Activated gamma-delta T cell treated with Interleukin-2 at 50 U/mL for 16 hours (primary cell): ENCODE measurements at places on chromosomes 12 and 14.

DNA sequence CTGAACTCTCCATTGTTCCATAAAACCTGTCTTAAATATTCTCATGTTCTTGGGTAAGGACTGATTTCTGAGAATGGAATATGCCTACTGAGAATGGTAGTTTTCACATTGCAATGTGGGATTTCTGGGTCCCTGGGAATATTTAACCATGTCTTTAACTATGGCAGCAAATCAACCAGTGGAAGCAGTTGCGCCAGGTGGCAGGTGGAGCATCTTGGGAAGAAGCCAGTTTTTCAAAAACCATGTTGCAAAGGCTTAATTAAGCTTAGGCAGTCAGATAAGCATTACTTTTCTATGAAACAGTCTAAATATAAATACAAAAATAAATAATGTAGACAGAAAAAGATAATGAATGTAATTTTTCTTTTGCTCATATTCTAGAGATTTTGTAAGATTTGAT, 448.1 kb downstream of the ADAMTS20 start:
- no peak for DNase-seq

GRCh38 chr14:102344485-102344884, 18.2 kb downstream of the CINP start:
- DNase-seq = no peak

DNA sequence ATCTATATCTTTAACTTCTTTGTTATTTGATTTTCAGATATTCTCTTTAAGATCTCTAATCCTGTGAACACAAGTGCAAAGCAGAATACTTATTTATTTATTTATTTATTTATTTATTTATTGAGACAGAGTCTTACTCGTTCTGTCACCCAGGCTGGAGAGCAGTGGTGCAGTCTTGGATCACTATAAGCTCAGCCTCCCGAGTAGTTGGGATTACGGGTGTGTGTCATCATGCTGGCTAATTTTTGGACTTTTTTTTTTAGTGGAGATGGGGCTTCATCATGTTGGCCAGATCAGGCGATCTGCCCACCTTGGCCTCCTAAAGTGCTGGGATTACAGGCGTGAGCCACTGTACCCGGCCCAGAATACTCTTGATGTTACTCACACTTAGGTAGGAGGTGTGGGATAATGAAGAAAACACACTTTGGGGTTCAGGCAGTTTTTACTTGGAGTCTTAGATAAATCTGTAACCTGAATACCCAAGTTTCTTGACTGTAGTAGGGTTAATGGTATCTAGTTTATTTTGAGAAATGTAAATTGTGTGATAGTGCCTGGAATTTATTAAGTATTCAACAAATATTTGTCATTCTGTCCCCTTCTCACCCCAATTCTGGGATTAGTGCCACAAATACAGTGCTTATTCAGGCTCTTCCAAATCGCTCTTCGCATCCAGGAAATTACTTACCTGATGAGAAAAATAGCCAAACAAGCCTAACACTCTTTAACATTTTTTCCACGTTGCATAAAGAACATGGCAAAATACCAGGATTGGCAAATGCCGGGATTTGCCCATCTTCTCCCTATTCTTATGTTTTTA, 33.0 kb downstream of the METAP2 start:
- no peak for DNase-seq

GRCh38 chr12:55708695-55709233, 1.1 kb upstream of the ITGA7 start:
- no peak for DNase-seq

GRCh38 chr12:54220092-54220557, 31.3 kb upstream of the SMUG1 start:
- peak; percentile 57 for DNase-seq

- no peak for DNase-seq
Measured at GRCh38 chr12:788288-788687, 35.9 kb downstream of the WNK1 start.

DNA sequence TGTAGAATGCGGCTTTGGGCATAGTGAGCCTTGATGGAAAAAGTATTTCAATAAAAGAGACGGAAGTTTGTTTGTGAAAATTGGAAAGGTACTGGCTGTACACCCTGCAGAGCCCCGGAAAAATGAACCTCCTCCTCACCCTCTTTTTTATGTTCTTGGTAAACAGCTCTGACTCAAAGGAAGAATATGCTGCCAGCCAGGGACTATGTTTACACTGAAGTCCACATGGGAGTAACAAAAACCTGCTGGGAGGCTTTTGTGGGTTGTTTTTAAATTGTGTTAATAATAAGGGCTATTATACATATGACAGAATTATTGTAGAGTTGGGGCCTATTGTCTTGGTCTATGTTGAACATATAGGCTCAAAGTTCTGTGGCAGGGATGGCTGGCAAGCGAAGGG, 70.7 kb downstream of the TTC8 start:
- no peak for DNase-seq

GRCh38 chr14:86035882-86036281, 505.9 kb downstream of the FLRT2 start:
- DNase-seq = no peak

DNA sequence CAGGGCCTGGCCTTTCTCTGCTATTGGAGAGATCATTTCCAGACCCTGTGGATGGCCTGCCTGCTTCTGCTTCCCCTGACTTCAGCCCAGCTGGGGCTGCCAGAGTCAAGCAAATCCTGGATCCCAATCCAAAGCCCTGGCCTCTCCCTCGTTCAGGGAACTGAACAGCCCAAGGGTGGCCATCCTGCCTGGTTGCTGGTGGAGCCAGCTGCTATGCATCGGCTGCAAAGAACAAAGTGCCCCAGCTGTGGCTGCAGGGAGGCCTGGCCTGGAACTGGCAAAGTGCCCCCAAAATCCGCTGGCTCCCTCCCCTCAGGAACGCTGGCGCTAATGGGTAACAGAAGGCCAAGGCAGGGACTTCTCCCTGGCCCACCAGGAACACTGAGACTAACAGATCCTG, 56.4 kb downstream of the LRRC74A start:
- DNase-seq = no peak

DNA sequence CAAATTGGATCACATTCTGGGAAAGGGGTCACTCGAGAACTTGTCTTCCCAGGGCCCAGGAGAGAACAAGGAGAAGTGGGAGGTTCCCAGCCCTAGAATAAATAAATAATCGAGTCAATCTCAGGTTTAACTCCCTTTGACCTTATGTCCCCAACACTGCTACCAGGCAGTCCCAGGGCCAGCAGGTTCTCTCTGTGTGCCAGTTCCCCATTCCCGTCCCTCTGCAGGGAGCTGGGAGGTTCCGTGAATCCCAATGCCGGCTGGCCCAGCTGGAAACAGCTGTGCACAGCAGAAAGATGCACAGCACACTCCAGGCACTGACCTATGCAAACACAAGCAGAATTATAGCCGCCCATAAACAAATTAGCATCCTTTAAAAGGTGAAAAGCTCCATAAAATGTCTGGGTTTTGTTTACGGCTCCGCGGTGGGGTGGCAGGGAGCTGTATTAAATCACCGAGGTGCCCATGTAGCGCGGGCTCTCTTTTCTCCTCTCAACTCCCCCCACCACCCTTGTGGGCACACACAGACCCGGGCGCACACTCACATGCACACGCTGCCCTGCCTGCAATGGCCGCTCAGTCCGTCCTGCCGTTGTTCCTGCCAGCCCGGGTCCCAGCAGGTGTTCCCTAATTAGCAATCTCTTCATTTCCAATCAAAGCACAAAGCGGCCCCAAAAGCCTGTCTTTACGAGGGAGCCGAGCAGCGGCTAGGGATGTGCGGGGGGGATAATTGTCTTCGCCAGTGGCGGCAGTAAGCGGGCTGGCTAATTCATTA, 46.6 kb upstream of the ESRRB start:
- no peak for DNase-seq

DNA sequence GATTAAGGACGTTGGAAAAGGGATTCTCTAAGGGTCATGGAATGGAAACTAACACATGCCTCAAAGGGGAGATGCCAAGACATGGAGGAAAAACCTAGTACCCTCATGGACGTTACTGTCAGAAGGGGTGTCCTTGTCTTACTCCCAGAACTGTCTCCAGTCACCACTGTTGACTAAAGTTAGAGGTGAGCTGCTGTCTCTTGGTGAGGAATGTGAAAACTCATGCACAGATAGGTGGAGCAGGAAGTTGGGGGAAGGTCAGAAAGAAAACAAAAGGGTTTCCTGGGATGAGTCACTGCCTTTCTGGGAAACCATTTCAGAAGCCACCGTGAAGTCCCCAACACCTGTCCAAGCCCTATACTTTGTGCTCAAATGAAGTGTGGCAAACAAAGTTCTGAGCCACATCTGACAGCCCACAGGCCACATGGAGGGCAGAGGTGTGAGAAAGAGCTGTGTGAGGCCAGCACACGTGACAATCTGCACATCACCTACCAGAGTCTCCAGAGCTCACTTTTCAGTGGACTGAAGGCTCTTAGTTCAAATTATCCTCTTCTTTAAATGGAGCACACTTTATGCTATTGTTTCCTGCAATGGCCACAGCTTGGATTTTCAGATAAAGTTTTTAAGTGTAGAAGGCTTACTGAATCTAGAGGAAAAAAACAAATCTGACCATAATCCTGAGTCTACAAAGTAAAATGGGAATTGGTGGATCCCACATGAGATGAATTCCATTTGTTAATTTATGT, 92.9 kb upstream of the EGLN3 start:
- DNase-seq = peak; percentile 72

- no peak for DNase-seq
Measured at GRCh38 chr12:12442548-12443071, 85.7 kb downstream of the BORCS5 start.

GRCh38 chr14:90290337-90291011, 34.1 kb downstream of the PSMC1 start:
- no peak for DNase-seq

DNA sequence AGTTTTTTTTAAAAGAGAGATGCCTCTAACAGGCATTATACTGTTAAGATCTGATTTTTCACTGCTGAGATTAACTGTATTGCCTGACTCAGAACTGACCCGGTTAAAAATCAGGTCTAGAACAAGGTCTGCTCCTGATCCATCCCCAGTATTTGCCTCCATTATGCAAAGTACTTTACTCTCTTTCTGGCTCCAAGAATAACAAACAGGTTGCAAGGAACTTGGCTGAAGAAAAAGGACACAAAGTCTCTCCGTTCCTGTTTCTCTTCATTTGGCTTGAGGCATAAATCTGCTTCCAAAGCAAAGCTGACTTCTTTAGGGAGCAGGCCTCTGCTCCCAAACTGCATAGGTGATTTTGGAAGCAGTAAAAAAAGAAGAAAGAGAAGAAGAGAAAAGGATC, 199.3 kb upstream of the PDZRN4 start:
- DNase-seq = no peak

- DNase-seq = no peak
Measured at GRCh38 chr14:68800390-68800789, 7.5 kb upstream of the ZFP36L1 start.

GRCh38 chr12:101172316-101172715, 37.7 kb downstream of the SLC5A8 start:
- DNase-seq = no peak

- DNase-seq = peak; percentile 63
Measured at GRCh38 chr12:55724226-55724939, 4.2 kb downstream of the RDH5 start.

- DNase-seq = no peak
Measured at GRCh38 chr14:89296281-89296745, 120.7 kb downstream of the FOXN3 start.

- no peak for DNase-seq
Measured at GRCh38 chr12:131221957-131222328, 268.2 kb downstream of the ADGRD1 start.

DNA sequence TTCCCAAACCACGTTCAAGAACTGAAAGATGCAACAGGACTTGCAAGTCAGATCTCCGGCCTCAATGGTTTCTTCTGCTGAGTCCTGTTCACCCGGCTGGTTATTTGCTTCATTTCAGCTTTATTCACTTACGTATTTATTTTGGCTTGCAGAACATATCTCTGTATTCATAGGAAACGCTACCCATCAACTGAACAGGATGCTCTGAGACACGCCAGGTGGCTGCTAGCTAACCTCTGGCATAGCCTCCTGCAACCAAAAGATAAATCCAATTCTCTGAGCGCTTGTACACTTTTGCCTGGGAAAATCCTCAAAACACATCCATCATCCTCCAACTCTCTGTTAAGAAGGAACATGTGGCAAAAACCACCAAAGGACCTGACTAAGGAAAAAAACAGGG, 17.3 kb downstream of the MAP3K9 start:
- no peak for DNase-seq

- no peak for DNase-seq
Measured at GRCh38 chr12:126093908-126094307, 1028.7 kb downstream of the AACS start.

- no peak for DNase-seq
Measured at GRCh38 chr12:115261691-115262398, 577.9 kb upstream of the TBX3 start.

GRCh38 chr14:100652744-100653143, 65.5 kb upstream of the BEGAIN start:
- no peak for DNase-seq

DNA sequence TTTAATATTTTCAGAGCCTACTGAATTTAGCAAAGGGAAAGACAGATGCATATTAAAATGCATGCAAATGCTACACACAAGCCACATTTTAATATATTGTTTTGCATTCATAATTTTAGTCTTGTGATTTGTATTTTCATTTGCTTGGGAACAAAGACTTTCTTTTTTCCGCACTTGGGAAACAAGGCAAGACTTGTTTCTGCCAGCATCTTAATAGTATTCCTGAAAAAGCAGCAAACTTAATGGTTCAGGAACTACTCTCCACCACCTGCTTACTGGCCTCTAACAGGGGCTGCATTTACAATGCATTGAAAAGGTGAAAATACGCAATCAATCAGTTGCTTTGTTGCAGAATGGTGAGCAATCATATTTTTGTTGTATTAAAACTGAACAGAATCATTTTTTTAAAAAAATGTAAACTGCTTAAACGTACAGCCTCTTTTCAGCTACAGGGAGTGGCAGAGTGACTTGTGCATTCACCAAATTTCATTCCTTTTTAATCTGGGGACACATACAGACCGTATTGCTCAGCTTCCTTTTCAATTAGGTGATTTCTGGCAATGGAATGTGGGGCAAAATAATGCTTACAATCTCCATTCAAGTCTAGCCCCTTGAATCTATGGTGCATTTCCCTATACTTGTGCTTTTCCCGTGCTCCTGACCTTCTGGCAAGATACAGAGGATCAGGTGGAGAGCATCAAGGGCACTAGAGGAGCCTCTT, 144.1 kb upstream of the BTG1 start:
- DNase-seq = no peak
